M059J (cell line): ENCODE measurements at places on chromosomes 13 and 19.
A peak's percentile ranks its signal among the peaks of the same experiment; 100 is the strongest.

GRCh38 chr13:43008596-43008995 is 14.8 kb upstream of the DNAJC15 start:
- no peak for DNase-seq

GRCh38 chr13:60226507-60226906 is 62.8 kb upstream of the DIAPH3 start:
- DNase-seq = peak; percentile 25

DNA sequence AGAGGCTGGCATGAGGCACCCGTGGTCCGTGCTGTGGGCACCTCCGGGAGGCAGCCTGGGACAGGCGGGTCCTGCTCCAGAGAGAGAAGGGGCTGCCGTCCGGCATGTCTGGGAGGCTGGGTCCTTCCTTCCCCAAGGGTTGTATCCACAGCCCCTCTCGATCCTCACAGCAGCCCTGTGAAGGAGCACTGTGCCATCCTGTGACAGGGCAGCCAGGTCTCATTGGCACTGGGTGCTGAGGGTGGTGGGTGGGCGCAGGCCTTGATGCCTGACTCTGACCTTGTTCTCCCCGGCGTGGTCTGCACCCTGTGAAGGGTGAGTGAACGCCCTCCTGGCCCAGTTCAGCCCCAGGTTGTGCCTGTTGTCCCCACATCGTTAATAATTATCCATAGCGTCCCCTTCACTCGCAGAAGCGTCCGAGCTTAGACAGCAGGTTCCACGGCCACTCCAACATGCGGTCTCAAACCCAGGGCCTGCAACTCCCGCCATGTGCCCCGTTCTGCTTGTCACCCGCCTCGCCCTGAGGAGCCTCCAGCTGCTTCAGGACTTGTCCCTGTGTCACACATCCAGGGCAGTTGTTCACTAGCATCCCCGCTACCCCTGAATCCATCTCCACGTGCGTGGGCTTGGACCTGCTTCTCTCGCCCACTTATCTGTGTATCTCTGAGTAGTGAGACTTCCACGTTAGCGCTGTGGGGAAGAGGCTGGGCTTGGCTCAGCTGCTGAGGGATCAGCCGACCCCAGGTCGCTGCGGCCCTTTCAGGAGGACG is 10.6 kb downstream of the ATP11A start:
- DNase-seq = no peak

DNA sequence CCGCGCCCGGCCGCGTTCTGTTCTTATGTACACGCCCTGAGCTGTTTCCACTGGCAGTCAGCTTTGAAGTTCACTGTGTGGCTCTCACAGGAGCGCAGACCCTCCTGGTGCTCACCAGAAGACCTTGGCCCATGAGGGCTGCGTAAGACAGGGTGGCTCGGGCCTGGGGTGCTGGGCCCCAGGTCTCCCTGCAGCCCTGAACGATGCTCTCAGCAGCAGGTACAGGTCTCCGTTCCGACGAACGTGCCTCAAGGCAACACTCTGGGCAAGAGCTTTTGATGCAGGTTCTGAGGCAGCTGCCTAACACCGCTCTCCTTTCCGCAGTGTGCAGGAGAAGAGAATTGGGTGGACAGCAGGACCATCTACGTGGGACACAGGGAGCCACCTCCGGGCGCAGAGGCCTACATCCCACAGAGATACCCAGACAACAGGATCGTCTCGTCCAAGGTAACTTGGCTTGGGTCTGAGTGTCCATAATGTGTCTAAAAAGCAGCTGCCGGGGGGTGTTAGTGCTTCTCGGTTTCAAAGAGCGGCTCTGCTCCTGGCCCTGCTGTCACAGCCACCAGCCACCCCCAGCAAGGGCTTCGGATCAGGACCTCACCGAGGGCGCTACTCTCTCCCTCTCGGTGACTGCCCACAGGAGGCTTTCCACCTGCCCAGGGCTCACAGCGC is 95.1 kb downstream of the ATP11A start:
- DNase-seq = no peak

DNA sequence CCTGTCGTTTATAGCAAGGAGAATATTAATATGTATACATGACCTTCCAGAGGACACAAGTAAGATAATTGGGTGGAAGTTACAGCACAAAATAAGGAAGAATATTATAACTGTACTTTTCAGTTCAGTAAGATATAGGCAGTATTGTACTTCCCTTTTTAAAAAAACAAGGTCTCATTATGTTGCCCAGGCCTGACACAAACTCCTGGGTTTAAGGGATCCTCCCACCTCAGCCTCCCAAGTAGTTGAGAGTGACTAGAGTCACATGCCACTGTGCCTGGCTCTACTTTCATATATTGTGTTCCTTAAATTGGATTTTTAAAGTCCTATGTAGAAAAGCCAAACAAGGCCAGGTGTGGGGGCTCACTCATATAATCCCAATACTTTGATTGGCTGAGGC is 19.5 kb upstream of the MAB21L1 start:
- no peak for DNase-seq

- DNase-seq = no peak
These were observed 14.6 kb downstream of the GTPBP3 start for GRCh38 chr19:17351815-17352435.

- peak; percentile 92 for DNase-seq
These were observed 3.5 kb downstream of the FZR1 start for GRCh38 chr19:3509566-3509989.

- no peak for DNase-seq
These were observed 953 bp downstream of the RLN3 start for GRCh38 chr19:14028901-14029300.

GRCh38 chr19:44925114-44925891 is 10.9 kb downstream of the APOC1 start:
- peak; percentile 43 for DNase-seq

- no peak for DNase-seq
These were observed 27.6 kb downstream of the SLC6A16 start for GRCh38 chr19:49297403-49297802.

GRCh38 chr19:35018379-35018778 is 11.9 kb upstream of the SCN1B start:
- no peak for DNase-seq

GRCh38 chr13:67916650-67917049 is 686.5 kb upstream of the PCDH9 start:
- DNase-seq = no peak

- no peak for DNase-seq
These were observed 112.3 kb upstream of the KLF12 start for GRCh38 chr13:74246487-74246886.

DNA sequence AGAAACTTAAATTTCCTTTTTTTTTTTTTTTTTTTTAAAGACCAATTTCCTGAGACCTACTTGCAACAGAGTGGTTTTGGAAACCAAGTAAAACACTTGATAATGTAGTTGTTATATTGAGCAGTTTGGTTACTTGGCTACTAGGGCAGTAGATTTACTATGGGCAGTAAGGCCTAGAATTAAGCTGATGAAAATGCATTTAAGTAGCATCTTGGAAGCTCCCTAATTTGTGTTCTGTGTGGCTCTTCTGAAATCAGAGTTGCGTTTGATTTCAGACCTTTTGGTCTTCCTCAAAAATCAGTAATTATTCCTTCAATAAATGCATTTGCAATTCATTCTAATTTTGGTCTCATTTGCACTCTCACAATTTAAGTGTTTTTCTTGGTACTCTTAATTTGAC is 810 bp downstream of the GPR180 start:
- DNase-seq = no peak

DNA sequence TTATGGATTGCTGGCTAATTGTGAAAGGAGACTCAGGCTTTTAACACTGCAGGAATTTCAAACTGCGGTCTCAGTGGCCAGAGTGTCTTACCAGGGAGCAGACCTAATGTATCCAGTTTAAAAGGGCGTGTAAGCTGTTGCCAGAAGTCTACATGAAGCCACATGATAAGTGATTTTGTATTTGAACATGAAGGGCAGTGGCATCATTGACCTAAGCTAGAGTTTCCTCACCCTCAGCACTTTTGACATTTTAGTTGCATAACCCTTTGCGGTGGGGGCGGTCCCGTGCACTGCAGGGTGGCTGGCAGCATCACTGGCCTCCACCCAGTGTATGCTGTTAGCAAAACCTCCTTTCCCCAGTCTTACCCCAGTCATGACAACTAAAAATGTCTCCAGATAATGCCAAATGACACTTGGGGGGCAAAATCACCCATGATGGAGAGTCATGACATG is 23.7 kb upstream of the GPR18 start:
- DNase-seq = no peak

DNA sequence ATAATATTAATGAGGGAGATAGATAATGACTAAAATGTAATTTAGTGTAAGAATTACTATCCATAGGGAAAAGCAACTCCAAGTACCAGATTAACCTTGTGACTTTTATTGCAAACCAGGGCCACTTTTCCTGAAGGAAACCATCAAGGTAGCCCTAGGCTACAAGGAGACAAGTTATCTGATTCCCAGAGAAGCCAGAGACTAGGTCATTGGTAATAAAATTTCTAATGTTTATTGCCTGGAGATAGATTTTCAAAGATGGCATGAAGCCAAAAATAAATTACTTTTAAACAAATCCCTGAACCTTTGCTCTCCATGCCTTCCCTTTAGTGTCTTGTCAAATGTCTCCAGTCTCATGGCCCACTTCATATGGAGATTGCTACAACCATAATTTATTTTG is 610.1 kb upstream of the SLC10A2 start:
- no peak for DNase-seq

GRCh38 chr13:99760456-99760855 is 211.1 kb downstream of the ZIC5 start:
- DNase-seq = no peak

DNA sequence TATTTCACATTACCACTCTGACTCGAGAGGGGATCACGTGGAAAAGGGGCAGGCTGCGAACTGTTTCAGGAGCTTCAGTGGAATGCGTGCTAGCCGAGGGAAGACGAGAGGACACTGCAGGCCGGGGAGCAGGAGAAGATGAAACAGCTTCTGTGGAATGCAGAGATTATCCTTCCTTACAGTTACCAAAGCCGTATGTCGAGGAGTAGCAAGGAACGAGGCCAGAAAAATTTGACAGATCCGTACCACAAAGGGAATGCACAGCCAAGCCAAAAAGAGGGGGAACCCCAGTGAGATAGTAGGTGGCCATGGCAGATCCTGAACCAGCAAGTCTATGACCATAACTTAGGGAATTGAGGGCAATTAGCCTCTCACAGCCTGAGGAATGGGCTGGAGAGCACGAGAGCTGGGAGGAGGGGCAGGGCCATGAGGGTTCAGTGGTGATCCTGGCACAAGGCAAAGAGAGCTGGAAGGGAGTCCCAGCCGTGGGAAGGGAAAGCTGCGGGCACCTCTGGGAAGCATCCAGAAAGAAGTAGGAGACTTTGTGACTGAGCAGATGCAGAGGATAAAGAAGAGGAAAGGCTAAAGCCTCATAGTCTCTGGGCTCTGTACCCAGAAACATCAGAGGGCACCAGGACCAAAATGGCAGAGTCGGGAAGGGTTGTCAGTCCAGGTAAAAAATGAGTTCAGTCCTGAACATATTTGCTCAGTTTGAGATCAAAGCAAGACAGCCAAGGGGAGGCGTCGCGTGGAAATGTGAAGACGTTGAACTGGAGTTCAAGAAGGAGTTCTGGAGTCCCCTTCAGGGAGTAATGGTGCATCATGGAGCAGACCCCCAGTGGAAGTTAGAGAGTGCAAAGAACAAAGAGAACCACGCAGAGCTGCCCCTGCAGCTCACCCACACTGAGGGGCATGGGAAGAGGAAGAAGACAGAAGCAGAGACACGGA is 5.1 kb downstream of the COL4A1 start:
- no peak for DNase-seq
